ENCODE measurements at places on chromosomes 4 and X.

DNA sequence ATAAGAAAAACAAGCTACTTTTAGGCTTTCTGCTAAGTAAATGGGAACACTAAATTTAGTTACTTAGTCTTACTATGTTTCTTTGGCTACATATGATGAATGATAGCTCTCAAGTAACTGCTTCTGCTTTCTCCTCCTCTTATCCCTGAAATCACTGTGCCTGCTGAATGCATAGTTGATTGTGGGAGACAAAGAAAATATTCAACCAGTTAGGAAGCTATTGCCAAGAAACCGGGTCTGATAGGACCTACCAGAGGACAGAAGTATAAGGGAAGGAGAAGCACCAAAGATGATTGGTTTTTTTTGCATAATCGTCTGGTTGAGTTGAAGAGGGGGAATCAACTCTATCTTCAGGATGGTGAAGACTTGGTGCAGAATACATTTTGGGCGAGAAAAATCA lies 28.0 kb upstream of the NDUFC1 start:
- DNase-seq, result no peak

- DNase-seq, result peak; percentile 1
Measured at GRCh38 chrX:113868177-113868576, 715.7 kb upstream of the HTR2C start.

GRCh38 chrX:143894938-143895337 lies 11.1 kb downstream of the UBE2NL start:
- DNase-seq, result no peak

- no peak for DNase-seq
Measured at GRCh38 chr4:172688534-172688933, 480.1 kb upstream of the GALNT7 start.

DNA sequence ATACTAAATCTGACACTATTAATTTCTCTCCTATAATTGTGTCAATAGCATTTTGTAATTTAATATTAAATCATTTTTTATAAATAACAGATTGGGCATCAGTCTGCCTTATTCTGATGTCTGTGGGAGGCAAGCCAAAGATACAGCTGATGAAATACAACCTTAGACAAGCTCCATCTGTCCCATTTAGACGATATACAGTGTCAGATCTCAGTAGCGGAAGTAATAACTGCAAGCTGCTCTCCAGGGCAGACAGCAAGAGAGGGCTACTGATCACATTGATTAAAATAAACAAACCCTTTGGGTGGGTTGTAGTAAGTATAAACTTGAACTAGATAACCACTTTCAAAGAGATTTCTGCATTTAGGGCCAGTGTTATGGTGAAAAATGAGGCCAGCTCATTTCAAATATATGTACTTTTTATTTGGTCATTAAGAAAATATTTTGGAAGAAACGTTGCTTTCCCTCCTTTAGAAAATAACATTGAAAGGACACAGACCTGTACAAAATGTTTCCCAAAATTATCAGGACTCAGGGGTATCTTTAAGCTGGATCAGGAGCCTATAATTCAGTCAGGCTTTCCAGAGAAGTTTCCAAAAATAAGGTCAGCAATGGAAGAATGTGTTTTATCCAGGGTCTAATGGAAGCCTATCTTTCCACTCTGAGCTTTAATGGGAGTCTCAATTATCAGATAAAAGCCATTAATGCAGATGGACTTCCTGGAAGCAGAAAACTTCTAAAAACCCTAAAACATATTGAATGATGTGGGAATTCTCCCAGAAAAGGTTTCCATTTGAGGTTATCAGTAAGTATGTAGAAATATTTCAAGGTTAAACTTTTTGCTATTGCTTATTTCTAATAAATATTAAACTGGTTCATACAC lies 1028.8 kb upstream of the IGFBP7 start:
- DNase-seq, result no peak
